ENCODE measurements at places on chromosomes 12 and 14.

DNA sequence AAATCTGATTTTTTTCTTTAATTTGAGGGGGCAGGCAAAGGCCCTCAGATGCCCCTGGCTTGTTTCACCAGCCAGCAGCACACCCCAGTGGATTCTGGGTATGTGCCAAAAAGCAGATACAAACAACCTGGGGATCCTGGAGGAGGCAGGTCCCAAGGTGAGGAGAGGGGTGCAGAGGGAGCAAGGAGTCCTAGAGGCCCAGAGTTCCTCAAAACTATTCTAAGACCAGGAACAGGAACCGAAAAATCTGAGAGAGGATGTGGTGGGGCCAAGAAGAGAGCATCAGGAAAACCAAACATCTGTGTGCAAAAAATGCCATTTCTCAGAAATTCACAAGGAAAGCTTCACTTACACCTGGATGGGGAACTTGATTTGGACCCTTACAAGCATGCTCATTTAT is 8.2 kb downstream of the KCNA5 start:
- no peak for DNase-seq

GRCh38 chr12:25764409-25764808 is 194.1 kb upstream of the RASSF8 start:
- no peak for DNase-seq

DNA sequence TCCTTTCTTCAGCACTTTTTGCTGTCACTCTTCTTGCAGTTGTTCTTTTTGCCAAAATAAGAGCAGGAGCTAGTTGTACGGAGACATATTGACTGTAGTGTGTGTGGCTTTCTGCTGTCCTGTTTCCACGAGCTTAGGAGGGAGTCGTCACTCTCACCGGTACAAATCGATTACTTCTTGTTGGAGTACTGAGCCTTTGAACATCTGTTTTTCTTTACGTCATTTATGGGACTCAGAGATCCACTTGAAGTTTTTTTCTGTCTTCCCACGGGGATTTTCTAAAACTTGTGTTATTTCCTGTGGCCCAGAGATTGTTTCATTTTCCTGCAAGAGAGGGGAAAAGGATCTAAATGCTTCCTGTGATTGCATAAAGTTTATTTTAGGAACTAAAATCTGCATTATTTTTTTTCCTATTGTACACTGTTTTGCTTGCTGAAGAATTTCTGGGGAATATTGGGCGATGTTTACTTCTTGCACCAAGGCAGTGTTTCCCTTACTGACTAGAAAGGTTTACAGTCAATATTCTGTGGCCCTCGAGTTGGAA is 199.8 kb upstream of the ARHGAP5 start:
- no peak for DNase-seq

- no peak for DNase-seq
These were observed 192.8 kb downstream of the LRIG3 start for GRCh38 chr12:58727521-58727920.

DNA sequence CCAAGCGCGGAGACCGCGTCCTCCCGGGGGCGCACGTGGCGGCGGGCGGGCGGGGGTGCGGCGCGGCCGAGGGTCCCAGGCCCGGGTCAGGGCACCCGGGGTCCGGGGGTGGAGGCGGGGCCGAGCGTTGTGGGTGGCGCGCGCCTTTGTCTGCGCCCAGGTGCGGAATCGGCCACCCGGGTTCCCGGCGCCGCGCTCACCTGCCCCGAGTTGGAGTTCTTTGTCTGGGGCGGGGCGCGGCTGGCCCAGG is 50.1 kb downstream of the LRCOL1 start:
- DNase-seq: no peak

DNA sequence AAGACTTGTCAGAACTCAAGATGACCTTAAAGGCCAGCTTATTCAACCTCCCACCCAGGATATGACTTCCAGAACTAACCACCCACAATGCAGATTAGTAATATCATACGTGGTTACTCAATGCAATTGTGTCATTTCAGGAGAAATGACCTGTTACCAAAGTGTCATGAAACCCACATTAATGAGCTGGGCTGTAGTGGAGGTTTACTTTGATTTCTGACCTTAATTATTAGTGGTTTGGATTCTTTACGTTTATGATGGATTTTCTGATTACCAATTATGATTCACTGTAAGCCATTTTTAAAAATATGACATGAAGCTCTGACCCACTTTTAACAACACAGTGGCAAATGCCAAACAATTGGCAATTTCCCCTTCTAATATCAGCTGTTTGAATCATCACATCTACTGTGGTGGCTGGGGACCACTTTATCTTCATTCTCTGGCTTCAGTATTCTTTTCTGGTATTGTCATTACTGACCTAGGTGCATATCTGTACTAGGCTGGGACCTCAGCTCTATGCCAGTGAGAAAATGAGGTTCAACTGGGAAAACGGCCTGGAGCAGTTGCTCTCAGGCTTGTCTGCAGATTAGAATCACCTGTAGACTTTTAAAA is 223.3 kb downstream of the RGS6 start:
- no peak for DNase-seq

- DNase-seq: no peak
These were observed 1.4 kb downstream of the MAP3K9 start for GRCh38 chr14:70807898-70808415.

DNA sequence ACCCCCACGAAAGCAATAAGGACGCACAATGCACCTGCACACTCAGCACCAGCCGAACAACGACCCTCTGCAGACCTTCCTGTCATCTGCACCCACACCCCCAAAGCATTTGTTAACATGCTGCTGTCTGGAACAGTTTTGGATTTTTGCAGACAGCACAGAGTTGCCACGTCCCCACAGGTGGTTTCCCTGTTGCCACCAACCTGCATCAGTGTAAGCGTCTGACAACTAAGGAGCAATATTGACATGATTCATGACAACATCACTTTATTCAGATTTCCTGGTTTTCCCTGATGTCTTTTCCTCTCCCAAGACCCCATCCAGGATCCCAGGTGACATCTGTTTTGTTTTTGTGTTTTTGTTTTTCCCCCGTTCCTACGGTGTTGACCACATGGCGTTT is 150.7 kb upstream of the C14orf180 start:
- no peak for DNase-seq

DNA sequence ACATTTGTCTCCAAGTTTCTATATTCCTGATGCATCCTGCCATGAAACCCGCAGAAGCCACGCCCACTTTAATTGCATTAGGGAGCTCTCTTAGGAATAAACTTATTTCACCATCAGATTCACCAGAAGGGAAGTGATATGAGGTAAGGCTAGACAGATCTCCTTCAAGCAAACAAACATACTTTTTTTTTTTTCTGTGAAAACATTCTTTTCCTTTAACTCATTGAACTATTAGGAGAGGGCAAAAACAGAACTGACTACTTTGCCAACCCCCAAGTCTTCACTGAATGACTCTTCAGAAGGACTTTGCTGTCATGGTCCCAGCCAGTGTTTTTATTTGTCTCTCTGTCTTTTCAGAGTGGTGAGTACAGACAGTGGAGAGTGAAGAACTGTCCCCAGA is 48.4 kb downstream of the GTF2A1 start:
- no peak for DNase-seq

- no peak for DNase-seq
These were observed 558.8 kb upstream of the FBXO33 start for GRCh38 chr14:39991041-39991440.

GRCh38 chr14:64387232-64387781 is 846 bp upstream of the MTHFD1 start:
- no peak for DNase-seq

DNA sequence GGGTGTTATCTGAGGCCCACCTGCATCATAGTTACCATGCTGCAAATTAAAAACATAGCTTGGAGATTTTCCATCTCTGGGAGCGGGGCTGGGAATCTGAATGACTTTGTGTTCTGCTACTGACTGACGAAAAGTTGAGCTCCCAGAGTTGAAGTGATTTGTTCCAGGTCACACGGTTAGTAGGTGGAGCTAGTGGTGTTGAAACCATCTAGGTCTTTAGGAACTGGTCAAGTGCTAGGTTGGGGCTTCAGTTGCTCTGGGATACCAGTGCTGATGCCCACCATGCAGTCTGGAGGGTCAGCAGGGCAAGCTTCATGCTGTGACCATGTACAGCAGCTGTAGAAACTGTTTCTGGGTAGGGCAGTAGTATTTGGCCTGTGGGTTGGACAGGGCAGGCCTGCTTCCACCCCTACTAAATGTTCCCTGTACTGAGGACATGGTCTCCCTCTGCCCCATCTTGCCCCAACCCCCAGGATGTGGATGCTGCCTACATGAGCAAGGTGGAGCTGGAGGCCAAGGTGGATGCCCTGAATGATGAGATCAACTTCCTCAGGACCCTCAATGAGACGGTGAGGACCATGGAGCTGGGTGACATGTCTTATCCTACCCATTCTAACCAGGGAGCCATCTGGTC is 5.3 kb downstream of the KRT7 start:
- no peak for DNase-seq

DNA sequence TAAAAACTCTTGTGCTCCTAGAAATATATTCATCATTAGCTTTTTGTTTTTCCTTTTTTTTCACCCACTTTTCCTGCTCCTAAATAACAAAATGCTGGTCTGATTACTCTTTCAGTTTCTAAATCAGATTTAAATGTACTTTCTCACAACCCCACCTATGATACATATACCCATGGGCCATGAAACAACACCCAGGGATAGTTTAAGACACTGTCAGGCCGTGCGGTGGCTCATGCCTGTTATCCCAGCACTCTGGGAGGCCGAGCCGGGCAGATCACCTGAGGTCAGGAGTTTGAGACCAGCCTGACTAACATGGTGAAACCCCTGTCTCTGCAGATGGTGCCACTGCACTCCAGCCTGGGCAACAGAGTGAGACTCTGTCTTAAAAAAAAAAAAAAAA is 1.6 kb upstream of the NUMB start:
- DNase-seq: no peak

DNA sequence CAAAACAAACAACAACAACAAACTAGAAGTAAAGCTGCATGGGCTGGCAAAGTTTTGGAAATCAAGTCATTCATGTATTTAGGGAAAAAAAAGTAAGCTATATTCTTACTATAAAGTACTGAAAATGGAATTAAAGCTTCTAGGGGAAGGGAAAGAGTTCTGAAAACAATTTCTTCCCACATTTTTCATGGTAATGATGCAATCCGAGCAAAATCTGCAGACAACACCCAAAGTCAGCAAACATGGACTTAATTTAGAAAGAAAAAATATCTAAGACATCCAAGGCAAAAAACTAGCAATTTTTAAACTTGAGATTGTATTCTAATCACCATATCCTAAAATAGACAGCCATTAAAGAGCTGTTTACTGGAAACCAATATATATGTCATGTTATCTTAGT is 86.3 kb downstream of the LRP6 start:
- no peak for DNase-seq

GRCh38 chr12:104339663-104340062 is 36.1 kb downstream of the EID3 start:
- no peak for DNase-seq

- no peak for DNase-seq
These were observed 88.8 kb downstream of the ATXN7L3B start for GRCh38 chr12:74626397-74626796.

GRCh38 chr12:78530100-78530765 is 334.3 kb upstream of the SYT1 start:
- DNase-seq: peak; percentile 17

DNA sequence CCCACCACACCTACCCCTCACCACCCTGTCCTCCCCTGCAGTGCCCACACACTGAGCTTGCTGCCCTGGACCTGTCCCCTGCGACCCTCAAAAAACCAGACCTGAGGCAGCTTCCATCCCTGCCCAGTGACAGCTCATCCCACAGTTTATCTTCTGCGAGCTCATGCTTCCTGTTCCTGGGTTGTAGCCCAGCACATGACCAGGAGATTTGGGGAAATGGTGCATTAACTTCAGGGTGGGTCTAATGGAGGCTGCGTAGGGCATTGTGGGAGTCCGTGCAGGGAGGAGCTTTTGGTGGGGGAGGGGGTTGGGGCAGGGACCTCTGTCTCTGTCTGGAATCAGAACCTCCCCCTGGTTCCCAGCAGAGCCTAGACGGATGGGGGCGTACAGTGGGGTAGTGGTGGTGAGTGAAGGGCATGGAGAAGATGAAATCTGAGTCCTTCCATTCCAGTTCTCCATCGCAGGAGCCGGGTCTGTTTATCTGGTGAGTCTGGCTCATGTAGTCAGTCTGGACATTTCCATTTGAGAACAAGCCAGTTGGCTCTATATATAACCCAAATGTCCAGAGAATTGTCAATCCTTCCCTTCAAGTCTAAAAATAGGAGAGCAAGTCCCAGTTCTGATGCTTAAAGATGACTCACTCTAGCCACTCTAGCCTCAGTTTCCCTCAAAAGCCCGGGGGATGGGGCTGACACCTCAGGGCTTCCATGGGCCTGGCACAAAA is 270.9 kb downstream of the CACNA1C start:
- DNase-seq: no peak

GRCh38 chr12:76546889-76547288 is 12.7 kb downstream of the OSBPL8 start:
- no peak for DNase-seq

DNA sequence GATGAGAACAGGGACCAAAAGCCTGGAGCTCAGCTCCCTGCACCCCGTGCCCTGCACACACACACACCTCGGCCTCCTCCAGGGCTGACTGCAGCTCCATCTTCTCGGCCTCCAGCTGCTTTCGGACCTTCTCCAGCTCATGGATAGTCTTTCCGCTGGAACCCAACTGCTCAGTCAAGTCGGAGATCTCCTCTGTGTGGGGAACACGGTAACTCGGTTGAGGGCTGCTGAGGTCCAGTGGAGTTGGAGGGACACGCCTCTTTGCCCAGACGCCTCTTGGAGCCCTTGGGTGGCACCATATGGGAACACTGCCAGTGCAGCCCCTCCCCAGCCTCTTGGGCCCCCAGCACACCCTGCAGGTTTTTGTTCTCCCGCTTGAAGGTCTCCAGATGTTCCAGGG is 8.7 kb upstream of the MYH6 start:
- DNase-seq: no peak

DNA sequence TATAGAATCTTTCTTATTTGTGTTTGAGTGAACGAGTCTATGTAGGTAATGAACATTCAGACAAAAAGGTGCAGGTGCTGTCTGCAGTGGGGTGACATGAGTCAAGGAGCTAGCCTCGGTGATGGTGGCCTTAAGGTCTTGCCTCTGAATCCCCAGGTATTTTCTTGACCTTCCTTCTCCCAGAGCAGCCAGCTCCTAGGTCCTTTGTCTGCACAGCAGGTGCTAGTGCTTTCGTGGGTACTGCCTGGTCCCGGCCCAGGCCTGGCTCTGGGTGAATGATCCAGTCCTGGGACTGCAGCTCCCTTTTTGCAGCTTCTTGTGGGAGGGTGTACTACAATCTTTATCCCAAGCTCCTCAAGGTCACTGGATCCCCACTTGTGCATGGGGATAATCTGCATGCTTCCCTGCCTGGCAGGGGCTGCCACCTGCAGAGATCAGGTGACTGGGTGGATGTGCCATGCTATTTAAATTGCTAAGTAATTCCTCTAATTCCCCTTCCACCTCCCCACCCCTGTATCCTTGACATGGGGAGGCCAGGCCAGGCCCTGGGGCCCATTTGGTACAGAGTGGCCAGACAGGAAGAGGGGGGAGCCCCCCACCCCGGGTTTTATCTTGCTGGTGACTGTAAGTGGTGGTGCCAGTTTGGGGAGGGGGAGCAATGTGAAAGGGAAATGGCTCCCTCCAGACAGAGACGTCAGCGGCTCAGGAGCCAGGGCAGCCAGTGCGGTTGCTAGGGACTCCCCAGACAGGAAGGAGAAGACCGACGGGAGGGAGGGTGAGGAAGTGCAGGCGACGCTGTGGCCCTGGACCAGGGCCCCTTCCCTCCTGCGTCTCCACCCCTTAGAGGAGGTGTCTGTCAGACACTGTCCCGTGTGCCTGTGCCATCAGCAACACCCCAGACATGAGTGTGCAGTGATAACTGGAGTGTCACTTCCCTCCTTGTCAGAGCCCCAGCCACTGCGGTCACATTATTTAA is 6.7 kb downstream of the VASH1 start:
- DNase-seq: no peak
